ENCODE measurements at places on chromosomes 11 and 22.

DNA sequence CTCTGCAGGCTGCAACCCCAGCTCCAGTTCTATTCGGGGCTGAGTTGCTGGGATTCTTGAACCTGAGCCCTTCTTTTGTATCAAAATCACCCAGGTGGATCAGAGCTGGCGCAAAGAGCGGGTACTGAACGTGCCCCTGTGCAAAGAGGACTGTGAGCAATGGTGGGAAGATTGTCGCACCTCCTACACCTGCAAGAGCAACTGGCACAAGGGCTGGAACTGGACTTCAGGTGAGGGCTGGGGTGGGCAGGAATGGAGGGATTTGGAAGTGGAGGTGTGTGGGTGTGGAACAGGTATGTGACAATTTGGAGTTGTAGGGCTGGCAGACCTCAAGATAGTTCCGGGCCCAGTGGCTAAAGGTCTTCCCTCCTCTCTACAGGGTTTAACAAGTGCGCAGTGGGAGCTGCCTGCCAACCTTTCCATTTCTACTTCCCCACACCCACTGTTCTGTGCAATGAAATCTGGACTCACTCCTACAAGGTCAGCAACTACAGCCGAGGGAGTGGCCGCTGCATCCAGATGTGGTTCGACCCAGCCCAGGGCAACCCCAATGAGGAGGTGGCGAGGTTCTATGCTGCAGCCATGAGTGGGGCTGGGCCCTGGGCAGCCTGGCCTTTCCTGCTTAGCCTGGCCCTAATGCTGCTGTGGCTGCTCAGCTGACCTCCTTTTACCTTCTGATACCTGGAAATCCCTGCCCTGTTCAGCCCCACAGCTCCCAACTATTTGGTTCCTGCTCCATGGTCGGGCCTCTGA lies 3.8 kb downstream of the FOLR1 start:
- no peak for DNase-seq

DNA sequence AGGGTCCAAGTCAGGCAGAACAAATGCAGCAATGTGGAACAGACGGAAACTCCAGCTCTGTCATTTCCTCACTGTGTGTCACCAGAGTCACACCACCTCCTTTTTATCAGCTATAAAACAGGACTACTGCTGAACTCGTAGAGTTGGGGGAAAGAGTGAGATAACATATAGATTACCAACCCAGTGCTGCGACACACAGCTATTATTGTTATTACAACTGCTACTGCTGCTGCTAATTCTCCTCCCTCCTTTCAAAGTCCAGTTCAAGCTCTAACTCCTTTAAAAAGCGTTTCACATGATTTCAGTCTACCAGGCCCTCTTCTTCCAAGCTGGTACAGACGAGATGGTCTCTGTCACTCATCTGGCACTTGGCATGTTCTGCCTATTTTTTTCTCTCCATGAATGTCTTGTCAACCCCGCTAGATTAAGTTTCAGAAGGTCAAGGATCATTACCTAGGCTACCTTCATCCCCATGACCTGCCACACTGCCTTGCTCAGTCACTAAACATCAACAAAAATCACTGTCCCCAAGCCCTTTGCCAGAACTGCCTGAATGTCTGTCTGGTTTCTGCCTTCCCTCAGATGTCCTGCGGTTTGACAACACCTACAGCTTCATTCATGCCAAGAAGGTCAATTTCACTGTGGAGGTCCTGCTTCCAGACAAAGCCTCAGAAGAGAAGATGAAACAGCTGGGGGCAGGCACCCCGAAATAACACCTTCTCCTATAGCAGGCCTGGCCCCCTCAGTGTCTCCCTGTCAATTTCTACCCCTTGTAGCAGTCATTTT lies 3.7 kb upstream of the MTFP1 start:
- no peak for DNase-seq

DNA sequence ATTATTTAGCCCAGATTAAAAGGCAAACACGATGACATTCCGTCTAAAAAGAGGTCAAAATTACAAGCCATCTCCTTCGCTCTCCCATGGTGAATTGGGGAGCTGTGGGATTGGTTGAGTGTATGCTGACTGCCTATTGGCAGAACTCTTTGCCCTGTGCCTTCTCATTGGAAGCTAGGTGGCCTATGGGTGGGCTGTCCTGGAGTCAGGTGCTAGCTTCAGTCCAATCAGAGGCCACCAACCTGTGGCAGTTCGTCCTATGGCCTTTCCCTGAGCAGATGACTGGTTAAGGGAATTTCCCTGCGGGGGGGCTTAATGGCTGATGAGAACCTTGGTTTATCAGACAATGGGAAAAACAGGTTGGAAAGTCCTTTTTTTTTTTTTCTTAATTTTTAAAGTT lies 3.2 kb upstream of the MTMR3 start:
- no peak for DNase-seq

GRCh38 chr11:34160791-34161190 lies 55.4 kb downstream of the NAT10 start:
- no peak for DNase-seq

- no peak for DNase-seq
These were observed 15.5 kb downstream of the EIF3F start for GRCh38 chr11:8002676-8003075.

DNA sequence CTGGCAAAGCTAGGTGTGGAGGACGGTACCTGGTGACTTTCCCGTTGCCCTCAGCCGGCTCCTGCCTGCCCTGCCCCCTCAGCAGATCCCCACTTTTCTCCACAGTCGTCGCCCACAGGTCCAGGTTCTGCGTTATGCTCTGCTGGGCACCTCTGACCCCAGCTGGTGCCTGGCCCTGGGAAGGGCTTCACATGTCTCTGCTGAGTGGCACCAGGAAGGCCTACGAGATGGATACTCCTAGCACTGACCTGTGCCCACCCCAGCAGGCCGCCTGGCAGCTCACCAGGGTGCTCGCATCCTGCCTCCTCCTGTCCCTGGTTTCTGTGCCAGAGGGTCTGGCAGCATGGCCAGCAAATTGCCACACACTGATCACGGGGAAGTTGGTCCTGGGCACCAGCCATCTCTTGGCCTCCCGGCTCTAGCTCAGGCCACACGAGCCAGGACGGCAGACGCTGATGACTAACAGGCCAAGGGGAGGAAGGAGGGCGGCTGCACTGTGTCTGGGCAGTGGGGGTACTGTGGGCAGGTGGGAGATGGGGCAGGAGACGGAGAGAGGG lies 13.8 kb downstream of the CARS1 start:
- DNase-seq, result no peak

- no peak for DNase-seq
These were observed 8.8 kb downstream of the SLC35F2 start for GRCh38 chr11:107849790-107850189.

GRCh38 chr22:42871146-42872050 lies 14.3 kb upstream of the ARFGAP3 start:
- no peak for DNase-seq

- no peak for DNase-seq
These were observed 16.7 kb downstream of the PIK3IP1 start for GRCh38 chr22:31275576-31275975.

DNA sequence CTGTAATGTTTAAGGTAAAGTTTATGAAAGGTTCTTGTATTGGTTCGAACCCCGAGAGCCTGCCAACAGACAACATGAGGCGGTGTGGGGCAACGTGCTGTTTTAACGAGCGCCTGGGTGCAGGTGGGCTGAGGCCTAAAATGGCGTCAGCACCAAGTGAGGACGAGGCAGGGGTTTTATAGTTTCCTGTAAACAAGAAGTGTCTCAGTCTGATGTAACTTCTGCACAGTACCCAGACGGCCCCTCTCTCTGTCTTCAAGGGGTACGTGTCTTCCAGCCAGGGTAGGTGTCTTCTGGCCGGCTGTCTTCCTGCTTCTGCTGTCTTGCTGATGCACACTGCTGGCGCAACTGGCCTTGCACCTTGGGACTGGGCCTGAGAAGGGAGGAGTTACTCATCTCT lies 2.7 kb downstream of the PPFIBP2 start:
- DNase-seq, result no peak

GRCh38 chr22:24153959-24154358 lies 27.3 kb upstream of the SUSD2 start:
- DNase-seq, result no peak

DNA sequence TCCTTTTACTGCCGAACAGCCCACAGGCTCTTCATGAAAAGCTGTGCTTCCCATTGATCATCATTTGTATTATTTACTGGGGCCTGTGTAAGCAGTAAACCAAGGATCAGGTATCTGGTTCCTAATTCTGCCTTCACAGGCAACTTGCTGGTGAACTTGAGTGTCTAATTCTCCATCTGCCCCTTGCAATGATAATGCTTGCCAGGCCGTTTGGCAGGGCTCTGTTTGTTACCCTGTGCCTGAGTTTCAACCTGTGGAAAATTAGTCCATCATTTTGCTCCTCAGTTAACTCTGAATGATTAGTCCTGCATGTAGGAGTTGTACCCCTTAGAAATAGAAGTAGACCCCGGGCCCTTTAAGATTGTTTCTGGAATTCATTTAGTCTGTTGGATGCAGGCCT lies 298.4 kb upstream of the CADM1 start:
- no peak for DNase-seq

DNA sequence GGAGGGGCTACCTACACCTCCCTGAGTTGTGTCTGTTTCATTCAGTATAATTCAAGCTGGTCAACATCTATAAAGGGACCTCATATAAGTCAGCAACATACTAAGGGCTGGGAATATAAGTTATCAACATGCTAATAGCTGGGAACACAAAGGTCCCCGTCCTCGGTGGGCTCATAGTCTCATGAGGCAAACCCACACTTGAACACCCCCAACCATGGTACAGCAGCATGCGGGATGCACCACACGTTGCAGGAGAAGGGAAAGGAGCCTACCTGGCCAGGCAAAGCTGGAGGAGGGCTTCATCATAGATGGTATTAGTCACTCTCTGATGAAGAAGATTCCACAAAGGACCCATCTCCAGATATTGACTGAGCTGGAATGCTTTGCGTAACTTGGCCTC lies 561.8 kb upstream of the B3GAT1 start:
- no peak for DNase-seq

GRCh38 chr11:86161837-86162236 lies 82.7 kb upstream of the EED start:
- no peak for DNase-seq

- no peak for DNase-seq
These were observed 448.0 kb upstream of the FAT3 start for GRCh38 chr11:91776655-91777054.

DNA sequence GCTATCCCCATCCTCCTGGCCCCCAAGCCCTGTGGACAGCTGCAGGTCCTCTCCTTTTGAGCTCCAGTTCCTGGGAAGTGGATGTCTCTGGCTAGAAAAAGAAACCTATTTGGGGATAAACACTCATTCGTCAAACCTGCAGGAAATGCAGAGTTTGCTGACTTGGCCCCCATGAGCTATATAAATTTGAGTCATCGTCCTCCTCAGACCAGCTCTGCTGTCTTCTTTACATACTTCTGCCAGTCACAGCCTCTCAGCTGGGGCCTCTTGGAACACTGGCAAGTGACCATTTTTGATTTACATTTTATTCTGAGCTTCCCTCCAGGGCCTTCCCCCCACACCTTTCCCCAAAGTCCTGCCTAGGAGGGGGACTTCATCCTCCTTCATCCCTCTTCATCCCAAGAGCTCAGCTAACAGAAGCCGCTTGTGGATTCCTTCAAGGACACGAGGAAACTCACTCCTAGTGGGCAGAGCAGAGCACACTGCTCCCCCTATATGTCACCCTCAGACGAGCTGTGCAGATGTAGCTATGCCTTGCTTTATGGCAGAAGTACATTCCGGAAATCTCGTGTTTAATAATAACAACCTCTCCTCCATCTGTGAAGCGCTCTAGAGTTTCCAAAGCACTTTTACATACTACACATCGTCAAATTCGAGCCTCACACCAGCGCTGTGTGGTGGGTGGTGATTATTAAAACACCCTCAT lies 131.8 kb downstream of the FEZ1 start:
- DNase-seq, result no peak

- DNase-seq, result no peak
These were observed 712.0 kb downstream of the TBC1D22A start for GRCh38 chr22:47474464-47474863.

GRCh38 chr22:27399161-27399560 lies 402.4 kb downstream of the MN1 start:
- no peak for DNase-seq

DNA sequence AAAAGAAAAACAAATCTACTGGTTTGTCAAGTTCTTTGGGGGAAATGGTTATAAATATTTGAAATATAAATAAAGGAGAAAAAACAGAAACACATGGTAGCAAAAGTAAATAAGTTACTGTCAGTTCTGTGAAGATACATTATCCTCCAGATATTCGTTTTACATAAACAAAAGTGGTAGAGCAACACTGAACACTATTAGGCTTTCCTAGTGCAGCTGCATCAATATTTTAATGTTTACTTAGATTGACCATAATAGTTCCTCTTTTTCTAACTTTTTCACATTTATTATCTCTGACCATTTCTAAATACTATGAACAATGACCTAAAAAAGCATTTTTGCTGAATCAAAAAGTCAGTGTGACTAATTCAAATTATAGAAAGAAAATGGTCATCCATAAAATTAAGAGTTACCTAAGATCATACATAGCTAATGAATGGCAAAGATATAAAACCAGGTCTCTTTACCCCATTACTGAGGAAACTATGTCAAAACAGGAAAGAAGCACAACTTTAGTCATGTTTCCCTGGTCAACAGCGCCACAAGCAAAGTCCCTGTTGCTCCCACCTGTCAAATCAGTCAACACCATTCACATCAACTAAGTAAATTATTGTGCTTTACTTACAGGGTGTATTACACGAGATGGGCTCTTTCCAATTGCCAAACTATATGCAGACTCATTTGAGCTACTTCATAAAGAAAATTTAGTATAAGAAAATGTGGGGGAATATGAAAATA lies 38.5 kb downstream of the SBF2 start:
- DNase-seq, result no peak

DNA sequence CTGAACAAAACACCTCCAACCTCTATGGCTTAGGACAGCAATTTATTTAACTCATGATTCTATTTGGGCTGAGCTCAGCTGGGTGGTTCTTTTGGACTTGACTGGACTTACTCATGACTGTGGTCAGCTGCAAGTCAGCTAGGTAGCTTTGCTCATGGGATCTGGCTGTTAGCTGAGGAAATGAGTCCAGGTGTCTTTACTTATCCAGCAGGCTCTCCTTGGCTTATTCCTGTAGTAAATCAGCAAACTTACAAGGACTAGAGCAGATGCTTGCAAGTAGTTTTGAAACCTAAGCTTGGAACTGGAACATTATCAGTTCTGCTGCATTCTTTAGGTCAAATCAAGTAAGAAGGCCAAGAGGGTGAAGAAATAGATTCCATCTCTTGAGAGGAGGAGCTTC lies 8.0 kb upstream of the HIKESHI start:
- no peak for DNase-seq

GRCh38 chr11:24885580-24886173 lies 388.8 kb downstream of the LUZP2 start:
- no peak for DNase-seq

GRCh38 chr11:36062796-36063365 lies 119.0 kb downstream of the LDLRAD3 start:
- DNase-seq, result no peak

DNA sequence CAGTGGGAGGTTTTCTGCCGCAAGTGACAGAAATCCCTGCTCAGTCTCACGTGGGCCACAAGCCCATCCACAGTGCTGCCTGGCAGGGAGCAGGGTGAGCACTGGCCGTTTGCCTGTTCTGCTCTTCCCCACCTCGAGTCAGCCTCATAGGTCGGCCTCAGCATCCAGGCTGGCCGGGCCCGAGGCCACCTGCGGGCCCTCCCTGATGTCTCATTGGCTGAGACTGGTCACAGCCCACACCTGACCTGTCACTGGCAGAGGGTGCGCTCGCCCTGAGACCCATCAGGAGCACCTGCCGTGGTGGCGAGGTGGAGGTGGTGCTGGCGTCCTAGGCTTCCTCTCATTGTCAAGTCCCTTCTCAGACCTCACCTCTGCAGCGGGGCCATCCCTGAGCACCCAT lies 72.1 kb downstream of the ELFN2 start:
- DNase-seq, result no peak

GRCh38 chr11:93905384-93905783 lies 55.0 kb upstream of the VSTM5 start:
- DNase-seq, result no peak

Data from stimulated activated CD4-positive, alpha-beta T cell treated with anti-CD3 and anti-CD28 coated beads, Interleukin-15, amount 100 ng/mL, for 48 hours (primary cell).